Right cardiac atrium (tissue), 5 donors: ENCODE measurements at places on chromosomes 5 and 9. TPM values are rescaled to one million over a fixed set of nuclear protein-coding genes. Genes with fewer than 3 reads are reported as not detected.

GRCh38 chr9:111914749-111915424, 18.3 kb downstream of the UGCG start:
- no peak for DNase-seq

- no peak for DNase-seq
Observed at GRCh38 chr9:5509573-5509972, 758 bp upstream of the PDCD1LG2 start.

DNA sequence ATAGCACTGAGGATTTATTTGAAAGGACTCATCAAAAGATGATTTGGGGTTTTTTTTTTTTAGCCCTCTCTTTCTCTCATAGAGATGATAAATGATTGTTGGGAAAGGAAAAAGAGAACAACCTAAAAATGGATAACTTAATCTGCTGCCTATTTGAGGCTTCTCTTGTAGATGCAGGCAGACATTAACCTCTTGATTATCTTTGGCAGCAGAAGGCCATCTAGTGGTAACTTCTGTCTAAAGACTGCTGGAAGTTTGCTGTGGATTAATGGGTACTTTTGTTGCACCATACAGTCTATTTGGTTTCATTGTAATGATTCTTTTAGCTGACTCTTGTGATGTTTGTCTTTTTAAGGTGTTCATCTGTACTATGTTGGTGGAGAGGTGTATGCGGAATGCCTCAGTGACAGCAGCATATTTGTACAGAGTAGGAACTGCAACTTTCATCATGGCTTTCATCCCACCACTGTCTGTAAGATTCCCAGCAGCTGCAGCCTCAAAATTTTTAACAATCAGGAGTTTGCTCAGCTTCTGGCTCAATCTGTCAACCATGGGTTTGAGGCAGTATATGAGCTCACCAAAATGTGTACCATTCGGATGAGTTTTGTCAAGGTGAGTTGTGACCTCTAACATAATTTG, 18.8 kb downstream of the SMIM32 start:
- DNase-seq = no peak

DNA sequence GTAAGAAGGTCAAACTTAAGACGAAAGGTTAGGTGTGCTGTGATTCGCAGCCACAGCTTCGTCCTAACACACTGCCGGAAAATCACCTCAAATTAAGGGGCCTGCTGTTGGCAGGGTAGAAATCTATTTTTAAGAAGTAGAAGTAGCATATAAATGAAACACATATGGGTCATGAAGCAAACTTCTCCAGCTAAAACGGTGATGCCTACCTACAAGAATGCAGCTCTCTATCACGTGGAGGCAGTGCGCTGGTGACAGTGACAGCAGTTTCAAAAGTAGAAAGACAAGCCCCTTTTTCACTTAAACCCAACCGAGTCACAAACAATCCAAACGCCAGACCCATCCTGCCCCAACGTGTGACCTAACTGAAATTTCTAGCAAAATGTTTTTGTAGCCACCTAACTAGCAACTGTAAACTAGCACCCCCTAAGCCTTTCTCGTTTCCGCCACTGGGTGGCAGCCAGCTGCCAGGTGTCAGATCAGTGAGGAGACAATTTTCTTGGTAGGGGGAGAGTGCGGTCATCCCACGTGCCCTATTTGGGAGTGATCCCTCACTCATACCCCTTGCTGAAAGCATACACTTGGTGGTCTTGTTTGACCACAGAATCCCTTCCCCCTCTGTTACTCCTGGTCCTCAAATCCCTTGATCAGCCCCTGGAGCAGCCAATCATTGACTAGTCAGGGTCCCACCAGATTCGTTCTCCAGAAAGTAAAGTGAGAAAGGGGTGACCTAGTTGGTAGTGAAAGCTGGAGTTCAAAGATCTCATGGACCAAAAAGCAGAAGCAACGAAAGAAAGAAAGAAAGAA, 71.8 kb upstream of the MAMDC2 start:
- DNase-seq = peak; percentile 92

GRCh38 chr5:102858221-102858620, 103.1 kb downstream of the PAM start:
- no peak for DNase-seq

DNA sequence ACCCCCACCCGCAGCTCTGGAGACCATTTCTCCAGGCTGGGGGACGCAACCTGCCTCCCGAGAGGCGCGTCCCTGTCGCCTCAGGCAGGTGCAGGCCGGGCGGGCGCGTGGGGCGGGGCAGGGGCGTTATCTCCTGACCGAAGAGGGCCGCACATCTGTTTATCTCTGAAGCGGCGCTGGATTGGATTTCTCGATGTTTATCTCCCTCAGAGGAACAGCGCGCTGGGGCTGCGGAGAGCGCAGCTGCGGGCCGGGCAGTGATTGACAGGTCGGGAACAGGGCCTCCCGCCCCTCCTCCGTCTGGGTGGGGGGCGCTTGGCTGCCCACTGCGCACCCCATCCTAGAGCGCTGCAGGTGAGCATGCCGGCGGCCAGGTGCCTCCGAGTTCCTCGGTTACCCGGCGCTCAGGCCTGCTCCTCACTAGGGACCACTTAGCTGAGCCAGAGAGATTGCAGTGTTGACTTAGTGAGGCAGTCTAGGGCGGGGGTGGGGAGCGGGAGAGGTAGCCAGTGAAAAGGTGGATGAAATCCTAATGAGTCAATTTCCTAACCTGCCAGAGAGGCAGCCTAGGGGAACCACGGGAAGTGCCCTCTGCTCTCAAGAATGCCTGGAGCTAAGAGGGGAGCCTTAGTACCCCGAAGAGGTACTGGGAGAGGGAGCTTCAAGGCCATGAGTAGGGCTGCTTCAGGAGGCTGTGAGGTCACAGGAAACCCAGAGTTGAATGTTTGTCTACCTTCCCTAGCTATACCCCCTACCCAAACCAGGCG, 39.6 kb upstream of the TIFAB start:
- DNase-seq = no peak

GRCh38 chr5:146805081-146805480, 73.5 kb downstream of the PPP2R2B start:
- DNase-seq = no peak

GRCh38 chr5:68381060-68381459, 165.5 kb downstream of the PIK3R1 start:
- DNase-seq = no peak

DNA sequence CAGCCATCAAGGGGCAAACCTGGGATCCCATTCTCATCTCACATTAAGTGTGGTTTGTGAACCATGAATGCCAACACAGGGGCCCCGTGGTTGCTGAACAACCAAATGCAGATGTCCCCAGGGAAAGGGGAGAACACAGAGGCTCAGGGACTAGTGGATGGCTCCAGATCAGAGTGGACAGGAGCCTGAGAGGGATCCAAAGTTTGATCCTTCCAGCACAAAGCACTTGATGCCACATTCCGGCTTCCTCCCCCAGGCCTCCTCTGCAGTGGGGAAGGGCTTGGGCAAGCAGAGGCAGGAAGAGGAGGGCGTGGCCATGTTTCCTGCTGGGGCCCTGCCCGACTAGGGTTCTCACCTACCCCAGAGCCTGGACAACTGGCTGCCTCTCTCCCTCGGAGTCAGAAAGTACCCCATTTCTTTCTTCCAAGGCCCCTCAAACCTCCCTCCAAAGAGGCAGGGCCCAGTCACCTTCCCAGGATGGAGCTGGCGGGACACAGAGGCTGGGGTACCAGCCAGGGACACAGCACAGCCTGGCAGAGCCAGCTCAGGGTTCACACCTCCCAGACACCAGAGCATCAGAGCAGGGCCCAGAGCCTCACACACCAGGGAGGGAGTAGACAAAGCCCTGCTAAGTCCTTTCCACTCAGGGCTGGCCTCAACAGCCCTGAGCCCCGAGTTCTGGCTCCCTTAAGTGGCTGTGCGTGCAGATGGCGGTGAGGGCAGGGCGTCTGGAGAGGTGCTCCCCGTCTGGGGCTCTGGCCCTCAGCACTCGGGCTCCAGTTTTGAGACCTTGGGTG, 4.3 kb upstream of the RNF44 start:
- peak; percentile 69 for DNase-seq

DNA sequence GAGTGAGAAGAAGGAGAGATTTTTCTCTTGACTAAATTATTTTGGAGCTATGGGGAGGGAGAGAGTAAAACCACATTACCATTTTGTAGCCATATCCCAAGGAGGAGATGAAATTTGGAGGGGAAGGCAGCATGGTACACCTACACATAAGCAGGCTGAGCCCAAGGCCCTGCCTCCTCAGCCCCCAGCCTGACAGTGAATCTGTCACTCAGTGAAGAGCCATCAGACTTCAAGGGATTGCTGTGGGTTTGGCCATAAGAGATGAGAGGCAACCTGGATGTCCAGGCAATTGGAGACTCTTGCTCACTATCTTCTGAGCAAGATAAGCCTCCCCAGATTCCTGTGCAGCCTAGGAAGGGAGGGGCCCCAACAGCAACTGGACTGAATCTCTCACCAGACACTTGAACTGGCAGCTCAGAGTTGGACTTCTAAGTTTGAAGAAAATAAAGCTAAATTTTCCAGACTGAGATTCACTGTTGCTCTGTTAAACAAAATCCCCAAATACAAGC, 216.6 kb downstream of the SEMA6A start:
- no peak for DNase-seq

GRCh38 chr9:109708451-109708945, 71.5 kb upstream of the PALM2AKAP2 start:
- no peak for DNase-seq

Gene JMY
- polyA plus RNA-seq = 4.1 TPM

Gene CSF1R
- 4.5 TPM for polyA plus RNA-seq

Gene GPR150
- 0.09 TPM for polyA plus RNA-seq

Gene ALDH1B1
- 11.5 TPM for polyA plus RNA-seq

Gene ADCY2
- polyA plus RNA-seq = 0.27 TPM
